Mononuclear cell (primary cell): ENCODE measurements at places on chromosomes 13 and 19. TPM values are rescaled to one million over a fixed set of nuclear protein-coding genes. Genes with fewer than 3 reads are reported as not detected.

Gene P2RY11
- total RNA-seq, result 8.3 TPM

Gene RGS9BP
- 0.10 TPM for total RNA-seq

Gene CLEC4G
- total RNA-seq, result 0.63 TPM

Gene CEACAM4
- 3.9 TPM for total RNA-seq

Gene TPP2
- total RNA-seq, result 156 TPM

Gene HSH2D
- total RNA-seq, result 32.2 TPM

Gene CEACAM18
- not detected for total RNA-seq

Gene MTUS2
- 0.10 TPM for total RNA-seq

Gene SEMA6B
- 6.0 TPM for total RNA-seq

Gene ZNF681
- total RNA-seq, result 2.0 TPM

Gene PPP2R1A
- 79.1 TPM for total RNA-seq

Gene FGF22
- 0.10 TPM for total RNA-seq

Gene NAPSA
- total RNA-seq, result not detected

Gene ANKLE1
- total RNA-seq, result 0.94 TPM

Gene ETV2
- not detected for total RNA-seq

Gene MAB21L1
- not detected for total RNA-seq

Gene LILRA6
- 16.9 TPM for total RNA-seq

Gene CPB2
- total RNA-seq, result not detected

Gene ZNF264
- total RNA-seq, result 37.5 TPM

Gene SBK3
- total RNA-seq, result not detected

Gene ZNF284
- 0.73 TPM for total RNA-seq
